Activated CD8-positive, alpha-beta memory T cell treated with anti-CD3 and anti-CD28 coated beads for 24 hours (primary cell): ENCODE measurements at places on chromosomes 13 and 19.
A peak's percentile ranks its signal among the peaks of the same experiment; 100 is the strongest.

GRCh38 chr13:22276616-22277015 lies 605.7 kb downstream of the FGF9 start:
- no peak for DNase-seq

DNA sequence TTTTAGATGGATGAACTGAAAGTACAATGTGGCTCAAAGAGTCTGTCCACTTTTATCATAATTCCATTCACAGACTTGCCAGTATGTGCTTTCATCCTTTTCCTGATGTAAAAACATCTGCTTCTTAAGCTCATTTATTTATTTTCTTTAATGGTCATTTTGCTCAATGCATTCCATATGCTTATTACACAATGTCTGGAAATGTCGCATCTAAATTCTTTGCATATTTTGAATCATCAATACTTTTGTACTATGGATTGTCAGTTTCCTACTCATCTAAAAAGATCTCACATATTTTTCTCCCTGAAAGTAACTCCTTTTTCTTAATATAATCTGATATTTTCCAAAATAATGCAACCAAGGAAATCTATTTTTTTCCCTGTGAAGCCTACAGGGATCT lies 1315.8 kb downstream of the EFNB2 start:
- DNase-seq: no peak

DNA sequence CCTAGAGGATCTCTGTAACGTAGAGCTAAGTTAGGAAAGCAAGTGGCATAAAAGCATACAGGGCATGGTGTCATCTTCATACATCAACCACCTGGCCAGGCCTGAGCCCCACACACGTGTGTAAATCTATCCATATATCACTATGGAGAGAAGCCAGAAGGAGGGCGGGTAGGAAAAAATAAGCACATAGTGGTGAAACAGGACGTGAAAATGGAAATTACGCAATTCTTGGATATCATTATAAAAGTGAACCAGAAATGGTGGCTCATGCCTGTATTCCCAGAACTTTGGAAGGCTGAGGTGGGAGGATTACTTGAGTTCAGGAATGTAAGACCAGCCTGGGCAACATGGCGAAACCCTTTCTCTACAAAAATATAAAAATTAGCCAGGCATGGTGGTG lies 43.4 kb downstream of the PDCD5 start:
- DNase-seq: no peak

DNA sequence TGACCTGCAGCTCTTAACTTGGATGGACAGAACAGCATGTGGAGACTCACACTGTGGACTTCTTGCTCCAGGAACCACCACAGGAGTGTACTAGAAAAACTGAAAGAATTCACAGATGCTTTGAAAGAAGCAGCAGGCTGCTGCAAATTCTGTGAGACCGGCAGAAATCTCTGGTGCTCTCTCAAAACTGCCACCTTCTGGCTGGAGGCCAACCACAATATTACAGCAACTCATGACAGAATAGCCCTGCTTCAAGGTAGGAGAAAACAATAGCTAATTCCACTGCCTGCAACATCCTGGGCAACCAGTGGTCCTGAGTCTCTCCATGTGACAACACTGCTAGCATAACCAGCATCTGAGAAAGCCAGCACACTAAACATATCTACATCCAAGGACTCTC lies 26.9 kb downstream of the CDK8 start:
- DNase-seq: no peak

- no peak for DNase-seq
Measured at GRCh38 chr19:6602729-6603114, 11.8 kb upstream of the CD70 start.

DNA sequence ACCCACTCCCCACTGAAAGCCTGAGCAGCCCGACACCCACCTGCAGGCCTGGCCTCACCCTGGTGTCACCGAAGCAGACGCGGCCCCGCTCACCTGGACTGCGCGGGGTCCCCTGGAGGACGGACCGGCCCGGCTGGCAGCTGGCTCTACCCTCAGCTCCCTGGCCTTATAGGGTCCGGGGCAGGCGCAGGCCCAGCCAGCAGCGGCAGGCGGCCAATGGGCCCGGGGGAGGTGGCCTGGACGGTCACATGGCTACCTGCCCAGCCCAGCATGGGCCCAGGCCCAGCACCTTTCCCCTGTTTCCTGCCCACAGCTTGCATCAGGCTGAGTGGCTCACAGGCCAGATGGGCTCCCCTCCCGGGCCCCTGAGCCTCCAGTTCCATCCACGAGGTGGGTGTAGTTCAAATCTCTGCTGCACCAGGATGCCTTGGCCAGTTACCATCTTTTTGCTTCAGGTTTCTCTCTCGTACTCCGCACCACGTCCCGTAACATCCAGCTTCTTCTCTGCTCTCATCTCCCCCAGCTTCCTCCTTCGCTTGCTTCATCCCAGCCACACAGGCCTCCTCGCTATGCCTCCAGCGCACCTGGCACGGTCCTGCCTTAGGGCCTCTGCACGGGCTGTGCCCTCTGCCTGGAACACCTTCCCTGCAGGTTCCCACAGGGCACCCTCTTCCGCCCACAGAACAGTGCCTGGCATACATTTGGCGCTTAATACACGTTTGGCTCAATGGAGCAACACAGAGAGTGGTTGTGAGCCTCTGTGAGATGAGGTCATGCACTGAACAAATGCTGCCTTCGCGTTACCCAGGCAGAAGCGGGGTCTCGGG lies at the start of gene PLIN4:
PLIN4 (minus strand) TSS at position 142 of the 827 bp plus-strand sequence. CDS start 214 bp downstream, outside the sequence.
- DNase-seq: no peak

DNA sequence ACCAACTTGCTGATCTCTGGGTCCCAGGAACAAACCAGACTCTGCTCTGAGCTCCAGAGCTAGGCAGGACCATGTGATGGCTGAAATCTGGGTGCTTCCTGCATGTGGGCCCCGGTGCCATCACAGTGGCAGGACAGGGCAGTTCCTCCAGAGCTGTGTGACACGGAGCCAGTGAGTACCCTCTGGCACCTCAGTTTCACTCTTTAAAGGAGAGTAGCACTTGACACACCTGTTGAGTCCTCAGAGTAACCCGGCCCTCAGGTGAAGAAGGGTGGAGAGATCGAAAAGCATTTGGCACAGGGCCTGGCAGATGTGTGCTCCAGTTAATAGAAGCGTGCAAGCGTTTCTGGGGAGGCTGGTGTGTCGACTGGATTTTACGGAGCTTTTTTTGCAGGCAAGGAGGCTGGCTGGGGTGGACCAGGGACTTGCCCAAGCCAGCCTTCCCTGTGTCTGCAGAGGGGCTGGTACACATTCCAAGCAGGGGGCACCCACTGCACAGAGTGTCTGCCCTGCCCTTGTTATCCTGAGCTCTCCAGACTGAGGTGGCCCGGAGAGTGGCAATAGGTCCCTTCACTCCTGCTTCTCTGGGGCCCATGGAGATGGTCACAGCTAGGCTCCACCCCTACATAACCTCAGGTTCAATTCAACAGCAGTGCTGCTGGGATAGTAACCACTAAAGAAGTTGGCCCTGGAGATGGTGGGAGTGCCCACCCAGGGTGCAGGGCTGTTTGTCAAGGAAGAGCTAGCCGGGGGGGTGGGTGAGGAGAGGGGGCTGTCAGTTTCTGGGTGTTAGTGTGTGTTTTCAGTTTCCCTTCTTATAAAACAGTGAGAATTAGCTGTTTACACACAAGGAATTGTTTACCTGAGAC lies 8.3 kb downstream of the RPS19 start:
- DNase-seq: no peak

DNA sequence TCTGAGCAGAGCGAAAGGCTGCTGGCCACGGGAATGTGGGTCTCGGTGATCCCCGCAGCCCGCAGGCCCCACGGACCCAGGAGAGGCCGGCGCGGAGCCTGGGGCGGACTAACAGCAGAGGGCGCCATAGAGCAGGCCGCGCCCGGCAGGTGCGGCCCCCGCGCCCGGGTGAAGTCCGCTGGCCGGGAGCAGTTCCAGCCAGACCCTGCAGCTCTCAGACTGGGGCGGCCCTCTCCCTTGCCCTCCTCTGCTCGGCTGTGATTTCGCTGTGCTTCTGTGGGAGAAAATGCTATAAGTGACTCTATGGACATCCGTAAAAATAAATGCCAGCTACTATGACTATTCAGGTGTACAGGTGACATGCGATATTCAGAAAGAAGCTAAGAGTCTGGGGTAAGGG lies 37.7 kb downstream of the GSX1 start:
- peak; percentile 87 for DNase-seq

DNA sequence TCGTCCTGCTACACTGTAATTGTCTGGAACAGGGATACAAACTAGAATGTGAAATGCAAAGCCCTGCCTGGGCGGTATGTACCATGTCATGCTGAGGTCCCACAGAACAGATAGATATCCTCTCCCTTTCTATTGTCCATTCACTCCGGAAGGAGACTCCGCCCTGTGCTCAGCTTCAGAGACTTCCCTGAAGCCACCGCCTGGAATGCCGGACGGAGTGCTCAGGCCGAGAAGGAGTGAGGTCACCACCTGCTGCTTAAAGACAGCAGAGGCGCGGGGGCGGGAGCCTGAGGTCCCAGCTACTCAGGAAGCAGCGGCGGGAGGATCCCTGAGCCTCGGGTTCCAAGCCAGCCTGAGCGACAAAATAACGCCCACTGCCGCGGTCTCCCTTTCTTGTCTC lies 890 bp upstream of the ZNF611 start:
- DNase-seq: no peak
